ENCODE measurements at places on chromosomes 7 and 10.

GRCh38 chr10:116417821-116418220 is 9.8 kb upstream of the PNLIPRP3 start:
- no peak for DNase-seq

GRCh38 chr7:148929176-148929575 is 45.1 kb upstream of the EZH2 start:
- DNase-seq, result no peak

DNA sequence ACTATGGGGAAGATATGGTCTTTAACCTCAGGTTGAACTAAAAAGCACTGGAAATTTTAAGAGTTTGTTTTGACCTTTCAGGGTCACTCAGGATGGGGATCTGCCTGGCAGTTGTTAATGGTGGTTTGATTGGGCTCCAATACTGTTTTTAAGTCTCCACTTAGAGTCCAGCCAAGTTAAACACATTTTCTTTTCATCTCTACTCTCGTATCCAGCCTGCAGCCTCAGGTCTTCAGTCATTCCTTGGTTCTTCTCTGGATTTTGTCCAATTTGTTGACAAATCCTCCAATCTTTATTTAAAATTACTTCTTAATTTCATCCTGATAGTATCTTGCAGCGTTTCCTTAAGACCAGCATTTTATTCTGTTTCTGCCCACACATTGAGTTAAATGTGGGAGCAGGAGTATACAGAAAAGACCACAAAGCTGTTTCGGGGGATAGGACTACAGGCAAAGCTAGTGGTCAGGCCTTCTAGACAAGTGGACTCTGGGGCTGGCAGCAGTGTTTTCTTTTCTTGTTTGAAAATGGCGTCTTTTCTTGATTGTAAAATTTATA is 133.2 kb upstream of the INHBA start:
- DNase-seq, result no peak

GRCh38 chr7:100435401-100436304 is 644 bp downstream of the PPP1R35 start:
- DNase-seq, result no peak

GRCh38 chr10:101536800-101537199 is 51.3 kb downstream of the POLL start:
- DNase-seq, result peak; percentile 6

DNA sequence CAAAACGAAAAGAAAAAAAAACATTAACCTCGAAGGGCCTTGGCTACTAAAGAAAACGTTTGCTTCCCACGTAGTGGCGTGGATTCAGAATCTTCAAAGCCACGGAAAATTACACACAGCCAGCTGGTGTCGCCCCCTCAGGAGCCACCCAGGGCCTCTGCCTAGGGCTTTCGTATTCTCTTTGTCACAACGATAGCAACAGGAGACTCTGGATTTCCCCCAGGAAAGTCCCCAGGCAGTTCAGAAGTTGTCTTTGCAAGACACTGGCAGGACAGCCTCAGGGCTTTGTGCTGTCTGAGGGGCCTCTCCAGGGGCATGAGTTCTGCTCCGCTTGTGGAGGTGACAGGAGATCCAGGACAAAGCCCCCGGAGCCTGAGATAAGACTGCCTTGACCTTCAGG is 150.2 kb upstream of the INSYN2A start:
- no peak for DNase-seq

GRCh38 chr7:5001003-5001402 is 42.0 kb upstream of the MMD2 start:
- no peak for DNase-seq

GRCh38 chr7:81562581-81562980 is 207.3 kb downstream of the HGF start:
- DNase-seq, result no peak

- no peak for DNase-seq
Measured at GRCh38 chr7:36276428-36277248, 113.0 kb upstream of the ANLN start.

DNA sequence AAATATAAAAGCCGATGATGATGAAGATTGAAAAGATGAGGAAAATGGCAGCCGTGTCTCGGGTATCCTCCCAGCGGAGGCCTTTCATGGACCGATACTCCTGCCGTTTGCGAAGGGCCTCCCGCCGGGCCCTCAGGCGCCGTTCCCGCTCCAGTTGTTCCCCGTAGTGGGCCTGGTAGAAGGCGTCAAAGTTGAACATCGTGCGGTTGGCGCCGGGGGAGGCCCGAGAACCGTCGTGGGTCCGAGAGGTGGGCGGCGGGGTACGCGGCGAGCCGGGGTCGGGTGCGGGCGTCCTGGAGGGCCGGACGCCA is 553 bp downstream of the DNAJC30 start:
- no peak for DNase-seq
